ENCODE measurements at places on chromosomes 1 and 21.

DNA sequence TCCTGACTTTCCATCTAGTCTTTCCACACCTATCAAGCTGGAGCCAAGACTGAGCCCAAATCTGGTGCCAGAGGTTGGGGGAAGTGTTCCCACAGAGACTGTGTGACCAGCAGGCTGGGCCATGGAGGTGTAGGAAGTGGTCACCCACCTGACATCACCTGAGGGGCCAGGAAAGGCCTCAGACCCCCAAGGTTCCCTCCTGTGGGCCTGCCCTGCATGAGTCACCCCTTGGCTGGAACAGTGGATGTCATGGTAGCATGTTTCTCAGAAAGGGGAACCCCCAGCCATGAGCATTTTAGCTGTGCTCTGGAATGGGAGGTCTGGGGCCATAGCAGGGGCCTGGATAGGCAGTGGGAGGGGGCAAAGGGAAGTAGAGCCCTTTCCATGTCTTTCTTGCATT, 5.7 kb upstream of the TNFRSF8 start:
- peak; percentile 53 for ATAC-seq

DNA sequence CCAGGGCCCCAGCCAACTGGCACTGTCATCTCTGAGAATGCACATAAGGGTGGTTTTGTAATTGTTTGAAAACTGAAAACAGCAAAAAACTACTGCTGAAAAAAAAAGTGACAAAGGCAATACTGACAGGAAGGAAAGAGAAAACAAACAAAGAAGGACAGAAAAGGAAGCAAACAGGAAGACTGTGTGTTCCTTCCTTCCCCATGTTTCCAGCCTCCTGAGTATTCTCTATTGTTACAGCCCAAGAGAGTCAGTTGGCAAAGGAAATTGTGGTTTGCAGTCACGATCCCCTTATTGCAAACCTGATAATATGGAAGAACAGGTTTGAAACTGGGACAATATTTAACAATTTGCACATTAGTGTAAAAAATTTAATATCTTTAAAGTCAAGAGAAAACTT, 1177.6 kb downstream of the PLA2G4A start:
- ATAC-seq, result no peak

GRCh38 chr1:243587823-243588560, 262.1 kb downstream of the AKT3 start:
- no peak for ATAC-seq

DNA sequence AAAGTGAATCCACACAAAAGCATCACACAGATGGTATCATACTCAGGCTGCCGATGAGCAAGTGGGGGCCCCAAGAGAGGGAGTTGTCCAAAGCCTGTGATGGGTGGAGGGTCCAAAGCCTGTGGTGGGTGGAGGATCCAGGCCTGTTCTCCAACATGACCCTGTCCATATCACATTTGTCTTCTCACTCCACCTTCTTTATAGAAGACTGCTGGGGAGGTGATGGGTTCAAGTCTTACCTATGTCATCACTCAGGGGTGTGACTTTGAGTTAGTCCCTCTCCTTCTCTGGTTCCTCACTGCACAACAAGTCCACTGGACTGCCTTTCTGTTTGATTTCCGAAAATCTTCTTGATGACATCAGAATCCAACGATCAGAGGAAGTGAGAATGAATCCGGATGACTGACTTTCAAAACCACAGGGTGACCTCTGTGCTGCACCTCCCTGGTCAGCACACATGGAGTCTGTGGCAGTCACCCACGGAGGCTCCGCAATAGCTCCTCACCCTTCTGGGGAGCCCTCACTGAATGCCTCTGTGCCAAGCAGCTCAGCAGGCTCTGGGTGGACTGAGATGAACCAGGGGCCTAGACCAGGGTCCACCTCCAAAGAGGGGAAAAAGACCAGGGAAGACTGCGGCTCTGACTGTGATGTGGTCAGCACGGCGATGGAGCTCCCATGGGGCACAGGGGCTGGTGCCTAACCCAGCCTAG, 166.8 kb downstream of the HIVEP3 start:
- peak; percentile 33 for ATAC-seq

DNA sequence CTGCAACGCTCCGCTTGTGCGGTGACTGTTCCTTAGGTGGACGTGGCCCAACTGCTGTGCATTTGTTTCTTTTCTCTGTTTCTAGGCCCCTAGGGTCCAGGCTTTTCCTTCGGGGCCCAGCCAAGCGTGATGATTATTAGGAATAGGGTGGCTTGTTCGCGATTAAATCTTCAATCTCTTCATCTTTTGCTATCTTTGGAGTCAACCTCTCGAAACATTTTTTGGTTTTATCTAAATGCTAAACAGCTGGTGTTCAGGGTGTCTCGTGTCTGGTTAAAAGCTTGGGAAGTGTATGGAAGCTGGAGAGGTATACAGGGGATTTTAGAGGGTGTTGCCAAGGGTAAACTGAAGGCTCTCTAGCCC, 844 bp upstream of the PLD5 start:
- ATAC-seq, result no peak

- no peak for ATAC-seq
These were observed 20.4 kb downstream of the PRMT6 start for GRCh38 chr1:107076841-107077240.

DNA sequence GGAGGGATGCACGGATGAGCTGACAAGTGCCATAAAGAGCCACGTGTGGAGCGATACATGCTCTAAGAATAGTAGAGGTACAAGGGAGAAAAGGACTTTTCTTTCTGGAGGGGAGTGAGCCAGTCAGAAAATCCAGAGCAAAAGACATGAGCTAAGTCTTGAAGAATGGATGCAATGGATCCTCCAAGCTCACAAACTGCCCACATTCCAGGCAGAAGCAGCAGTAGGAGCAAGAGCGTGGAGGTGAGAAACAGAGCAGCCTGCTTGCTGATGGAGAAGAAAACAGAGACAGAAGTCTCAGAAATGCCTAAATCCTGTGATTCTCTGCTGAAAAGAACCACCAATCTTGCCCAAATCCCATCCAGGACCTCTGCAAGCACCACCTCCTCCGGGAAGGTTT, 78.2 kb upstream of the RALGPS2 start:
- ATAC-seq, result no peak

GRCh38 chr1:84947536-84948410, 49.1 kb downstream of the MCOLN2 start:
- ATAC-seq, result no peak

- no peak for ATAC-seq
These were observed 48.7 kb downstream of the ZNF326 start for GRCh38 chr1:90043586-90043985.

- ATAC-seq, result no peak
These were observed 124.5 kb downstream of the ATP5PO start for GRCh38 chr21:33791073-33791472.

- no peak for ATAC-seq
These were observed 226.7 kb upstream of the RUNX1 start for GRCh38 chr21:35275776-35276175.

DNA sequence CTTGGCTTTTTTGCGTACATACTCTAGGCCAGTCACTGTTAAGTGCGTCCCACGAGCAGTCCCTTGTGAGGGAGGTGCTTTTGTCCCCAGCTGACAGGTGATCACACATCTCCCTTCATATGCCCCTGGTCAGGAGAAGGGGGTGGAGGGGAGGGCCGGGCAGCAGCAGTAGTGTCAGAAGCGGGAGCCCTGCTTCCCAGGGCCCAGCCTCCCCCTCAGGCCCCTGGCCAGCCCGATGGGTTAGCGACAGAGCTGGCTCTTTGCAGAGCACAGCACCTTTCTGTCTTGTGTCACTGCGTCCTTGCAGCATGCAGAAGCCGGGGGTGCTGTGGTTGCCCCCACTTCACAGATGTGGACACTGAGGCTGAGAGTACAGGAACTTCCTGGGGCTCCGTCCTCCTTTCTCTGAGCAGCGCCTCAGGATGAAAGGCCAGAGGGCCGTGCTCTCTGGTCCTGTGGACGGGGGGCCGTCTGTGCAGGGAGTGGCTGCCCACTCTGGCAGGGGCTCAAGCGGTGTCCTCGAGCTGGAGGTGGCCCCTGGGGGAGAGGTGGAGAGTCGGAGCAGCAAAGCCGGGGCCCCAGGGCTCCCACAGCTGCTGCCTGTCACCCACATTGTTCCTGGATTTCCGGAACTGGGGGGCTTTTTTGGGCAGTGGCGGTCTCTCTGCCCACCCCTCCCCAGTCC, 5.9 kb downstream of the TMEM201 start:
- no peak for ATAC-seq

GRCh38 chr1:15510611-15511405, 13.2 kb downstream of the CASP9 start:
- ATAC-seq, result no peak

- peak; percentile 95 for ATAC-seq
These were observed 63.4 kb downstream of the B3GALT5 start for GRCh38 chr21:39675993-39676661.

DNA sequence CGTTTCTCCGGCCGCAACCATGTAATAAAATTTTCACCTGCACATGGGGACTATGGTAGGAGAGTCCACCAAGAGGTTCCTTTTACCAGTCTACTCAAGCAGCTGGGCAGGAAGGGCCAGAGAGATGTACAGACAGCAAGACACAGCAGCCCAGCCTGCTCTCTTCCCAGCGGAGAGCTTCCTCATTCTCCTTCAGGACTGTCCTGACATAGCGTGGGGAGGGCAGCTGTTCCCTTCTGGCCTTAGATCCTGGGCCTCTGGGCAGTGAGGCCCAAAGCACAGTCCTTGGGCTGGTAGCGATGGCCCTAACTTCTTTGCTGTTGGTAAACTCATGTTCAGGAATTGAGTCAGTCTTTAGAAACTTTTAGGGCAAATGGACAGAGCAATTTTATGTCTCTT, 89.1 kb downstream of the BCAR3 start:
- ATAC-seq, result no peak

- no peak for ATAC-seq
These were observed 294.8 kb upstream of the ADAMTS5 start for GRCh38 chr21:27261676-27262075.

DNA sequence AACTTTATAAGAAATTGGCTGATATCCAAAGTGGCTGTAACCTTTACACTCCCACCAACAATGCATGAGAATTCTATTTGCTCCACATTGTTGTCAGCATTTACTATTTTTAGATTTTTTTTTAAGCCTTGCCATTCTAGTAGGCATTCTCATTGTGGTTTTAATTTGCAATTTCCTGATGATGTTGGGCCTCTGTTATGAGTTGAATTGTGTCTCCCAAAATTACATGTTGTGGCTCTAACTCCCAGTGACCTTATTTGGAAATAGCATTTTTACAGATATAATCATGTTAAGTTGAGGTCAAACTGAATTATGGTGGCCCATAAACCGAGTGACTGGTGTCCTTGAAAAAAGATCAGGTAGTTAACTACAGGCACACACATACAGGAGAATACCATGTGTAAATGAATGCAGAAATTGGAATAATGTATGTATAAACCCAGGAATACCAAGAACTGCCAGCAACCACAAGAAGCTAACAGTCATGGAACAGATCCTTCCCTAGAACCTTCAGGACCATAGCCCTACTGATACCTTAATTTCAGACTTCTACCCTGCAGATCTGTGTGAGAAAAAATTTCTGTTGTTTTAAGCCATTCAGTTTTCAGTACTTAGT, 348.8 kb upstream of the DAB1 start:
- no peak for ATAC-seq

- ATAC-seq, result no peak
These were observed 254.2 kb upstream of the VAMP3 start for GRCh38 chr1:7516929-7517328.

GRCh38 chr1:3022511-3022973, 1.3 kb downstream of the ACTRT2 start:
- ATAC-seq, result no peak

- ATAC-seq, result peak; percentile 26
These were observed 2.3 kb downstream of the HMGCS2 start for GRCh38 chr1:119766374-119766794.

DNA sequence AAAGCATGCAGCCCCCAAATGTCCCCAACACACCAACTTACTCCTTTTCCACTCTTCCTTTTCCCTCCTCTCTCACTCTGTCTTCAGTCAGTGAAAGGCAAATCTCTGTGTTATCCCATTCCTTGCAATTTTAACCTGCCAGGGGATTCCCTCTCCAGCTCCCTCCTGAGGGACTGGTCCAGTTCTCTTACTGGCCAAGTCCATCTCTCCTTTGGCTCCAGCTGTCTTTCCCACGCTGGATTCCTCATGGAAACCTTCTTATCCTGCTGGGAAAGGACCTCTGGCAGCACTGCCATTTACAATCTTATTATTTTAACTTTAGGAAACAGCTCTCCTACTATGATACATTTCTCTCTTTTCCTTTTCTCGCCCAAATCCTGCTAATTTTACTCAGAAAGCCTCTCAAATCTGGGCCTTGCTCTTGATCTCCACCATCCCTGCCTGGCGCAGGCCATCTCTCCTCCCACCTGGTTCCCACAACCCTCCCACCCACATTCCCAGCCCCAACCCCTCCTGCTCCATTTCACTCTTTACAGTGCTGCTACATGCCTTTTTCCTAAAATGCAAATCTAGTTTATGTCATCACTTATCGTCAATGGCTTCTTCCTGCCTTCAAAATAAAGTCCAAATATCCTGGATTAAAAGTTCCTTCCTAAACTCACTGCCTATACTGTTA, 72.7 kb upstream of the CNN3 start:
- ATAC-seq, result no peak
